ENCODE measurements at places on chromosomes 7 and 10.
A peak's percentile ranks its signal among the peaks of the same experiment; 100 is the strongest.

GRCh38 chr7:142450206-142450605, 192.3 kb upstream of the PRSS58 start:
- no peak for DNase-seq

GRCh38 chr7:137343281-137343841, at the start of gene PTN:
Gene PTN (minus strand): TSS chr7:137343733. CDS start chr7:137254973, 88,760 bp downstream.
- DNase-seq, result no peak

DNA sequence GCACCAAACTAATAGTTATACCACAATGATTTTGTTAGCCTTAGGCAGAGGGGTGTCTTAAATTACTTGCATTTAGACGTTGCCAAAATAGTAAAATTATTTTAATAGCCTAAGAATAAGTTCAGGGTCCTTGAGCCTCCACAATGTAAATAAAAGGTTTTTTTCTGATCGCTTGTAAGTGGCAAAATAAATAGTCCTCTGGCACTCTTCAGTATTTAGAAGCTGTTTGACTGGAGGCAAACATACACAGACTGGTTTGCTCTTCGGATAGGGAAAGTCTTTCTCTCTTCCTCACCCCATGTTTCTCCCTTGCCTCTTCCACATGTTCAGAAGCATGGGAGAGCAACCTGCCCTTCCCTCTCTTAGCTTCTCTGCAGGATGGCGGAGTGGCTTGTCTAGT, 49.5 kb upstream of the FAM180A start:
- peak; percentile 24 for DNase-seq

DNA sequence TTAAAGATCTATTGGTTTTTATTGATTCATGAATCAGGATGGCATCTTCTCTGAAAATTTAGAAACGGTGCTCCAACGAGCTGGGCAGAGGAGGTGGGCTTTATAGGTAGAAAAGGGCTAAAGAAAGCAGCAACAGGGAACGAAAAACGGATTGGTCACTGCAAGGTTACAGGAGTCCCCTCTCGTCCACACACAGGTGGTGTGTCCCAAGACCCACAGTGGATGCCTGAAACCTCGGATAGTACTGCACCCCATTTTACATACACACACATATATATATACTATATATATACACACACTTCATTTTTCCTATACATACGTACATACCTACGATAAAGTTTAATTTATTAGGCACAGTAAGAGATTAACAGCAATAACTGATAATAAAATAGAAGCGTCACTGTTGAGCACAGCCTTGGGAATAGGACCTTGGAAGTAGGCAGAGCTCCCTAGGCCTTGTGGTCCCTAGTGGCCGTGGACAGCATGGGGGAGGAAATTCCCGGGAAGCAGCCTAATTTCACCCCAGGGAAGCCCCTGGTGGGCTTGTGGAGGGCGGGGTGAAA, 737 bp upstream of the NUB1 start:
- no peak for DNase-seq

DNA sequence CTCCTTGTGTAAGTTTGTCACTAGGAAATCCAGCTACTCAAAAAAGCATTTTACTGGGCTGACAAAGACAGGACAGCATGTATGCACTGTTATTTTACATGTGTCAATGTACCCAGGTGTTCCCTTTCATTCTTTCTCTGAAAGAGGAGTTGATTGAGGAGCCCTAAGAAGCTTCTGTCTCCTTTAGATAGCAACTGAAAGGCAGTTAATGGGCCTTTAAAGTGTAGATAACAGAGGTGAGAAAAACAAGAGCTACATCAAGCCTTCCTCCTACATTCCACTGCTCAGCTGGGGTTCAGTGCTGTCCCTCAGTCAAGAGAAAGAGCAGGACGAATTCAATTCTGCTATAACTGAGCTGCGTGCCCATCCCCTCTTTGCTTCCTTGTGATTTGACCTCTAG, 12.8 kb upstream of the WIPF3 start:
- no peak for DNase-seq

- DNase-seq, result no peak
Measured at GRCh38 chr7:28682801-28683200, 270.5 kb downstream of the CREB5 start.

GRCh38 chr10:78749200-78749599, 319.6 kb upstream of the ZMIZ1 start:
- no peak for DNase-seq

GRCh38 chr7:42432644-42433043, 195.6 kb upstream of the GLI3 start:
- no peak for DNase-seq

All from NCI-H2107 (cell line).